ENCODE measurements at places on chromosomes 13 and 19.

GRCh38 chr19:19527674-19528625, 761 bp upstream of the YJEFN3 start:
- no peak for DNase-seq

DNA sequence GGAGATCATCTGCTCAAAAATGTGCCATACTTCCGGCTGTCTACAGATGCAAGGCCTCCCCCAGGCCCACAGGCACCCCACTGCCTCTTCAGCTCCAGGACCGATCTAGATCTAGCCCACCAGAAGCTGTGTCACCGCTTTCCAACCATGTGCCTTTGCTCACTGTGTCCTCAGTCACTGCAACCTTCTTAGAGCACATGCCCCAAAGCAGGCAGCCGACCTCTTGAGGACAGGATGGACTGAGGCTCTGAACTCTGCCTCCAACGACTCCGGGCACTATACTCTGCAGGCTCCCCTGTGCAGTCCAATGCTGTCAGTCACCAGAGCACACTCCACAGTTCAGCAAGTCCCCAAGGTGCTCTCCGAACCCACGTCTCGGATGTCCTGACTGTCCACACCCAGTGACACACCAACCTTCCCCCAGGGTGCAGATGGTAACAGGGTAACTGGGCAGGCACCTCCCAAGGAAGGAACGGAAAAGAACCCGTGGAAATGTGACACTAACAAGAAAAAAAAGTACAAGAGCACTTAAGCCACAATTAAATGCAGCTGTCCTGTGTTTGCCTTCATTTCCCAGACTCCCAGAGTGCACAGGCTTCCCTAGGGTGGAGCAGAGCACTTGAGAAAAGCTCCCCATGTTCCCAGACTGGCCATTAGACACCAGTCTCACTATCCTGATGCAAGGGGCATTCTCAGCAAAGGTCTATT, 4.8 kb downstream of the STK24 start:
- no peak for DNase-seq

DNA sequence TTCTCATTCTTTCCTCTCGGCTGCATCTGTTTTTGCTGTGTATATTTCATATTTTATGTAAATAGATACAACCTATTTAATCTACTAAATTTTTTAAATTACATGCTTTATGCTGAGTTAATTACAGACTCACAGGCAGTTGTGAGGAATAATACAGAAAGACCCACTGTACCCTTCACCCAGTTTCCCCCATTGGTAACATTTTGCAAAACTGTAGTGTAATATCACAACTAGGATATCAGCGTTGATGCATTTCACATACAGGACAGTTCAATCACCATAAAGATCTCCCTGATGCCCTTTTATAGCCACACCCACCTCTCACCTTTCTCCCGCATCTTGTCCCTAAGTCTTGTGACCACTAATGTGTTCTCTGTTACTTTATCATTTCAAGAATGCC, 43.5 kb downstream of the GSX1 start:
- DNase-seq = no peak

DNA sequence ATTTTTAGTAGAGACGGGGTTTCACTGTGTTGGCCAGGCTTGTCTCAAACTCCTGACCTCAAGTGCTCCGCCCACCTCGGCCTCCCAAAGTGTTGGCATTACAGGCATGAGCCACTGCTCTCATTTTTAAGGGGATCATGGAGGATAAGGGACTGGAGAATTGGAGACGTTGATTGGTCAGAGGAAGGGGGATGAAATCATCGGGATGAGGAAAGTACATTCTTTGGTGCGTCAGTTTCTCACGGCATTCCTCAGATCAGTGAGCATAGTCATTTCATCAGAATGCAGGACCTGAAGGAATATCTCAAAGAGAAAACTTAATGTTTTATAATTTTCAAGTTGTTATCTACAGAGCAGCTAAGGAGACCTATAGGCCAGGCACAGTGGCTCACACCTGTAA, 14.0 kb downstream of the ZNF114 start:
- no peak for DNase-seq

GRCh38 chr13:54216221-54216620, 1187.6 kb downstream of the OLFM4 start:
- no peak for DNase-seq
